ENCODE measurements at places on chromosomes 5 and 9. TPM values are rescaled to one million over a fixed set of nuclear protein-coding genes. Genes with fewer than 3 reads are reported as not detected.

Gene TAF9
- polyA plus RNA-seq, result 201 TPM

Gene DBH
- not detected for polyA plus RNA-seq

Gene PROB1
- polyA plus RNA-seq, result 1.2 TPM

Gene PPIC
- not detected for polyA plus RNA-seq

Gene PCDHGB4
- 13.0 TPM for polyA plus RNA-seq

Gene ZNF608
- 32.4 TPM for polyA plus RNA-seq

Gene TAF11L10
- polyA plus RNA-seq, result not detected

Gene SPINK7
- not detected for polyA plus RNA-seq

Gene TUT7
- 21.0 TPM for polyA plus RNA-seq

Gene PLCXD3
- 6.6 TPM for polyA plus RNA-seq

Gene THOC3
- 50.3 TPM for polyA plus RNA-seq

Gene WWC1
- polyA plus RNA-seq, result 0.97 TPM

Gene DMRTA1
- polyA plus RNA-seq, result 0.64 TPM

Gene NME5
- polyA plus RNA-seq, result 17.0 TPM

Gene ORM1
- not detected for polyA plus RNA-seq

Gene MARVELD2
- not detected for polyA plus RNA-seq

Gene ANKRD55
- polyA plus RNA-seq, result 22.1 TPM

Gene FOXD4
- polyA plus RNA-seq, result 2.3 TPM

Gene DRD1
- polyA plus RNA-seq, result 0.72 TPM

Gene OCLN
- polyA plus RNA-seq, result 7.5 TPM

Gene MAP1B
- polyA plus RNA-seq, result 234 TPM

Gene IFNA21
- not detected for polyA plus RNA-seq

Gene SNCB
- 12.5 TPM for polyA plus RNA-seq

Gene RGS7BP
- polyA plus RNA-seq, result 15.4 TPM

Gene UGT3A2
- polyA plus RNA-seq, result not detected

Gene MYO10
- 3.1 TPM for polyA plus RNA-seq
